ENCODE measurements at places on chromosomes 7 and 10.

- no peak for DNase-seq
Measured at GRCh38 chr7:151889406-151890354, 12.8 kb upstream of the PRKAG2 start.

- no peak for DNase-seq
Measured at GRCh38 chr10:123212640-123213039, 58.4 kb downstream of the BUB3 start.

DNA sequence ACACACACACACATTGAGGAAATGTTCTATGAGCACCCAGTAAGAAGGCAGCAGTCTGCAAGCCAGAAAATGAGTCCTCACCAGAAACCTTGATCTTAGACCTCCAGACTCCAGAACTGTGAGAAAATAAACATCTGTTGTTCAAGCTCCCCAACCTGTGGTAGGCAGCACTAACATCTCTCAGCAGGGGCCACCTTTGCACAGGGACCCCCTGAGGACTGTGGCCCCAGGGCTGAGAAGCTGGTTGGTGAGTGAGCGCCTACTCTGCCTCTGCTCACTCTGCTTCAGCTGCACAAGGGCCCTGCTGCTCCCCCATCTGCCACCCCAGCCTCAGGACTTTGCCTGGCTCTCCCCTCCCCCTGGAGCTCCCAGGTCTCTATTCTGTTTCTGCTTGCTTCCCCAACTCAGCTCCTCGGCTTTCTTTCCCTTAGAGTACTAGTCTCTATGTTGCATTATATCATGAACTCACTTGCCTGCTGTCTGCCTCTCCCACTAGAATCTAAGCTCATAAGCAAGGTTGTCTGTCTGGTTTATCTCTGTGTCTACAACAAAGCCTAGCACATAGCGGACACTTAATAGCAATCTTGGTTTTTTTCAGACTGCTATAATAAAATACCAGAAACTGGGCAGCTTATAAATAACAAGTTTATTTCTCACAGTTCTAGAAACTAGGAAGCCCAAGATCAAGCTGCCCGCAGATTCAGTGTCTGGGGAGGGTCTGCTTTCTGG, 40.4 kb upstream of the PRLHR start:
- no peak for DNase-seq

GRCh38 chr10:119673271-119673670, 22.1 kb downstream of the BAG3 start:
- no peak for DNase-seq

GRCh38 chr10:51121861-51122260, 47.6 kb downstream of the PRKG1 start:
- DNase-seq: no peak

GRCh38 chr10:59376846-59377245, 14.5 kb upstream of the FAM13C start:
- DNase-seq: no peak
